ENCODE measurements at places on chromosomes 12 and 14.

GRCh38 chr14:85439696-85440328 is 90.1 kb upstream of the FLRT2 start:
- DNase-seq: no peak

GRCh38 chr14:52923902-52924575 is 26.8 kb downstream of the FERMT2 start:
- DNase-seq: no peak

GRCh38 chr14:61089126-61089750 is 108.2 kb downstream of the SLC38A6 start:
- DNase-seq: no peak

GRCh38 chr14:68027276-68027675 is 207.7 kb downstream of the RAD51B start:
- no peak for DNase-seq

DNA sequence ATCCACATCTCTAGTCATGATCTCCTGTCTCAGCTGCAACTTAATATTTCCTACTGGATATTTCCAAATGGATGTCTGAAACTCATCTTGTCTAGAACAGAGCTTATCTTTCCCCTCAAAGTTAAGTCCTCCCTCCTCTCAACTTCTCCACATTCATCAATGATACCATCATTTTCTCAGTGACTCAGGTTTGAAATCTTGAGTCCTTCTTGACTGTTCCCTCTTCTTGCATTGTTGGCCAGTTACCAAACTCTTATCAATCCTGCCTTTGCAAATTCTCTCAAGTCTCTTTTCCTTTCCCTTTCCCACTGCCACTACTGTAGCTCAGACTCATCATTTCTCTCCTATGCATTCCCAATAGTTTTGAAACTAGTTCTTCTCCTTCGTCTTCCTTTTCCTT is 14.3 kb upstream of the CHURC1 start:
- DNase-seq: no peak

- DNase-seq: no peak
Observed at GRCh38 chr12:10369557-10370415, 20.1 kb downstream of the KLRK1 start.

- DNase-seq: no peak
Observed at GRCh38 chr14:21263284-21264024, 5.8 kb downstream of the HNRNPC start.

GRCh38 chr12:72448805-72449204 is 176.6 kb downstream of the TRHDE start:
- DNase-seq: no peak

DNA sequence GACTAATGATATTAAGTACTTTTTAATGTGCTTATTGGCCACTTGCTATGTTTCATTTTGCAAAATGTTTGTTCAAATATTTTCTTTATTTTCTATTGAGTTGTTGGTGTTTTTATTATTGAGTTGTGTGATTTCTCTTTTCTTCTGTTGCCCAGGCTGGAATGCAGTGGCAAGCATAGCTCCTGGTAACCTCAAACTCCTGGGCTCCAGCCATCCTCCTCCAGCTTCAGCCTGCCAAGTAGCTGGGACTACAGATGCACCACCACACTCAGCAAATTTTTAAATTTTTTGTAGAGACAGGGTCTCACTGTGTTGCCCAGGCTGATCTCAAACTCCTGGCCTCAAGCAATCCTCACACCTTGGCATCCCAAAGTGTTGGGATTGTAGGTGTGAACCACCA is 199.2 kb downstream of the NOVA1 start:
- no peak for DNase-seq

DNA sequence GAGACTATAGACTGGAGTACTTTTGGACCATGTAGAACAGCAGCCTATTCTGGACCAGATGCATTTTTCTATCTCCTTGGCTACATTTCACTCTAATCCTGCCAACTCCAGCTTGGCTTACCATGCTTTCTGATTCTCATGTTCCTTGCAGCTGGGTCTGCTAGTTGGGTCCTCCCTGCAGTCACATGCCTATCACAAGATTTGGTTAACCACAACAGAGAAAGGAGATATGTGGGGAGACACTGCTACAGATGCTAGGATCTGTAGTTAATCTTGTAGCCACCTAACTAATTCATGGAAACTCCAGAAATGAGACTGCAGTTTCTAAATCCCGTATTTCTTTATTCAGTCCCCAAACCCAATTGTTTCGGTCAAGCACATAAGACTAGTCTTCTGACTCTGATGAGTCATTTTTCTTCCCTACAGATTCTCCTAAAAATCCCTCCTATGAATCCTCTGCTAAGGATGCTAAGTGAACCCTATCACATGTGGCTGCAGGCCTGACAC is 410.6 kb downstream of the DAD1 start:
- DNase-seq: no peak

GRCh38 chr14:71672596-71672995 is 259.6 kb upstream of the RGS6 start:
- no peak for DNase-seq

DNA sequence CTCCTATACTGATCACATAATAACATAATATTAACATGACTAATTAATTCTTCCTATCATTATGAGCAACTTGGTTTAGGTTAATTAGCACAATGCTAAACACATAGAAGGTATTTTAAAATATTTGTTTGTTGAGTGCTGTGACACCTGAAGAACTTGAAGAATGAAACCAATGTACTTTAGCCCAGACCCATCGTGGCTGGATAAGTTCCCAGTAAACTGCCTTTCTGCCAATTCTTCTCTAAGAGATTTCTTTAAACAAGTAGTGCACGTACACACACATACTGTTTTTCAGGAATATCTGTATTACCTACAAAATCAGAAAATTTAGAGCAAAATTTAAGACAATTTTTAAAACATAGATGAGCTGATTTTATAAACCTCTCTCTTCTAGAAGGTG is 207.4 kb upstream of the SSTR1 start:
- DNase-seq: no peak

DNA sequence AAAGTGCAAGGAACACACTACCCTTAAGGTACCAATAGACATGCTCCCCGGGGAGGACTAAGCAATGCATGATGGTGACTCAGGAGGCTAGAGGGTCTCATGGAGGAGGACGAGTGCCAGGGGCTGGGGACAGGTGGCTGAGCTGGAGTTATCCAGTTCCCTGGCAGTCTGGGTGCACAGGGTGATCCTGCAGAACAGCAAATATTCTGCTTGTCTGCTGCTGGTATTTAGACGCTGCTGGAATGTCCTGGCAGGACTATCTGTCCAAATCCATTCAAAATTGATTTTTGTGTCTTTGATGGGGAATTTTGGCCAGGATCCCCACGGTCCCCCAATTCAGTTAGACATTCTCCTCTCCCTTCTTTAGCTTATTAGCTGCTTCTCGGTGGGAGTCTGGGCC is 138.7 kb downstream of the C12orf75 start:
- no peak for DNase-seq

- DNase-seq: no peak
Observed at GRCh38 chr14:65709576-65709975, 297.0 kb downstream of the FUT8 start.

GRCh38 chr14:74920281-74920680 is 2.8 kb downstream of the RPS6KL1 start:
- no peak for DNase-seq

GRCh38 chr12:664075-664778 is 982 bp upstream of the NINJ2 start:
- DNase-seq: no peak

- peak; percentile 10 for DNase-seq
Observed at GRCh38 chr14:67943947-67944346, 124.4 kb downstream of the RAD51B start.

- DNase-seq: no peak
Observed at GRCh38 chr14:87745507-87746118, 247.4 kb downstream of the GALC start.

- DNase-seq: no peak
Observed at GRCh38 chr12:55982319-55982936, 8.6 kb downstream of the RAB5B start.

GRCh38 chr12:115891556-115892164 is 385.8 kb downstream of the MED13L start:
- no peak for DNase-seq

GRCh38 chr14:25626986-25627385 is 577.0 kb upstream of the STXBP6 start:
- no peak for DNase-seq

- DNase-seq: no peak
Observed at GRCh38 chr12:24888813-24889212, 60.1 kb downstream of the BCAT1 start.

DNA sequence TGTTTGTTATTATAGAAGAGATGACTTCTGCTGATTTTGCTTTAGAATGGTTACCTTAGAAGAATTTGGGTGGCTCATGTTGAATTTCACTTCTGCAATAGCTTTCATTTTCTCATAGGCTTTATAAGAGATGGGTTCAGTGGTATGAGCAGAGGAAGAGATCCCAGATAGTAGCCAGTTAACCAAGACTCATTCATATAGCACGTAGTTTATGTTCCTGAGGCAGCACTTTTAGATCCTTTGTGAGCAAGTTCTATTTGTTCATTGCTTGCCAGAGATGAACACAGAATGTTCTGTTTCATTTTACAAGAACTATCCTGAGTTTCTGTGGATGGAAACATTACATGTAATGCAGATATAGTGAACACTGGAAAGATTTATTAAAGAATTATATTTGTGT is 32.2 kb downstream of the RAB21 start:
- DNase-seq: no peak

- no peak for DNase-seq
Observed at GRCh38 chr12:72084880-72085279, 146.2 kb downstream of the TPH2 start.

All from stimulated activated CD4-positive, alpha-beta T cell treated with anti-CD3 and anti-CD28 coated beads, Interleukin-4, amount 100 ng/mL, for 4 hours (primary cell).